ENCODE measurements at places on chromosomes 12 and 14.

- peak; percentile 88 for DNase-seq
These were observed 49.5 kb downstream of the PPP2R5C start for GRCh38 chr14:101810897-101811621.

DNA sequence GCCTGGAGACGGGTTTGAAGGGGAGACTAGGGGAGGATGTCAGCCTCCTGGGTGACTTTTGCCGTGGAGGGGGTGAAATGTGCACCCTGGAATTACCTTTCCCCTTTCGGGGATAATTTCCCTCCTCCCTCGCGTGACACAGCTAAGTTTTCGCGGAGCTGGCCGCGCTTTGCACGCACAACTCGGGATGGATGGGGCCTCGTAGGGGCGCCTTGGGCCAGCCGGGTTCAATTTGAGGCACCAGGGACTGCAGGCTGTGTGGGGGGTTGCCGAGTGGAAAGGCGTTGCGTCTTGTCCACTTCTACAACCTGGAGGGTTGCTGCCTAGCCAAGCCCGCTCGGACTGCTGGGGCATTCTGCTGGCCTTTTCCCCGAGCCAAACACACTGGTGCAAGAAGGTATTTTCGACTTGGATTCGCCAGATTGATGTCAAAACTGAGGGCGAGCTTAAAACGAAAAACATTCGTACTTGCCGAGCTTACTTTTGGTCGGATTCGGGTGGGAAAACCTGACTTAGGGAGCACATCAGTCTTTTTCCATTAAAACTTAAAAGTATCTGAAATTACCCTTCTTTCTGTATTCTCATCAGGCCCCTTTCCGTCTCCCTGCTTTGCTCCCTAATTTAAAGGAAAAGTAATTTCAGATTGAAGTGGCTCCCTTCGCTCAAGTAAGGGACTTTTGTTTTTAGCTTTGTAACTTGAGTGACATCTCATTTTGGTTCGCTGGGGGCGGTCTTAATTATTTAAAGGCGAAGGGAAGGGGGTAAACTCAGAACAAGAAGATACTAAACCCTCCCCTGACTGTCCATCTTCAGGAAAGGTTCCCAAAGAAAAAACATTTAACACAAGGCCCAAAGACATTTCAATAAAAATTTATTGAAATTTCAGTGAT lies 14.3 kb downstream of the TBX3 start:
- peak; percentile 89 for DNase-seq

DNA sequence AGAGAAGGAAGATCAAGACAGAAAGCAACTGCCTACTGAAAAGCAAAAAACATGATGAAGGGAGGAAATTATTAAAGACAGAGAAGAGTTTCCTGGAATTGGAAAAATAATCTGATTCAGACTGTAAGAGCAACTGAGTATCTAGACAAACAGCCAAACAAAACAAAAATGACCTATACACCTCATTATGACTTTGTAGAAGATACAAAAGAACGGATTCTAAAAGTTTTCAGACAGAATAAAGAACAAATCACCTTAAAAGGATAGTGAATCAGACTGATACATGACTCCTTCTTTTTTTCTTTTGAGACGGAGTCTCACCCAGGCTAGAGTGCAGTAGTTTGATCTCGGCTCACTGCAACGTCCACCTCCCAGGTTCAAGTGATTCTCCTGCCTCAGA lies 10.4 kb downstream of the OSBPL8 start:
- peak; percentile 33 for DNase-seq

GRCh38 chr14:60183741-60184140 lies 18.5 kb upstream of the DHRS7 start:
- DNase-seq = peak; percentile 31

DNA sequence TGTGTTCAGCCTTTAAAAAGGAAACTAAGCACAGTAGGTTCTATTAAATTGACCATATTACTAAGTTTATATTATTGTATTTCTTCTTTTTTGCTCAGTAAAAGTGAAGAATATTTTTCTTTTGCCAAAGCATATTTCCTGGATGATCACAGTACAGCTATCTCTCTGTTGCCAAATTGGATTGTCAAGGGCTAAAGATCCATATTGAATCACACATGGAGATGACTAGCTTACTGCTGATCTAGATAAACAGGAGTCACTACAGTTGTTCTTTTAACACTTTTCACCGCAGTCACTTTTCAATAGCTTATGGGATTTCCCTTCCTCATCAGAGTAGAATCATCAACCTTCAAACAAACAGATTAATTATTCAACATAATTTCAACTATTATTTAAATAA lies 78.6 kb downstream of the LRRC9 start:
- DNase-seq = no peak

DNA sequence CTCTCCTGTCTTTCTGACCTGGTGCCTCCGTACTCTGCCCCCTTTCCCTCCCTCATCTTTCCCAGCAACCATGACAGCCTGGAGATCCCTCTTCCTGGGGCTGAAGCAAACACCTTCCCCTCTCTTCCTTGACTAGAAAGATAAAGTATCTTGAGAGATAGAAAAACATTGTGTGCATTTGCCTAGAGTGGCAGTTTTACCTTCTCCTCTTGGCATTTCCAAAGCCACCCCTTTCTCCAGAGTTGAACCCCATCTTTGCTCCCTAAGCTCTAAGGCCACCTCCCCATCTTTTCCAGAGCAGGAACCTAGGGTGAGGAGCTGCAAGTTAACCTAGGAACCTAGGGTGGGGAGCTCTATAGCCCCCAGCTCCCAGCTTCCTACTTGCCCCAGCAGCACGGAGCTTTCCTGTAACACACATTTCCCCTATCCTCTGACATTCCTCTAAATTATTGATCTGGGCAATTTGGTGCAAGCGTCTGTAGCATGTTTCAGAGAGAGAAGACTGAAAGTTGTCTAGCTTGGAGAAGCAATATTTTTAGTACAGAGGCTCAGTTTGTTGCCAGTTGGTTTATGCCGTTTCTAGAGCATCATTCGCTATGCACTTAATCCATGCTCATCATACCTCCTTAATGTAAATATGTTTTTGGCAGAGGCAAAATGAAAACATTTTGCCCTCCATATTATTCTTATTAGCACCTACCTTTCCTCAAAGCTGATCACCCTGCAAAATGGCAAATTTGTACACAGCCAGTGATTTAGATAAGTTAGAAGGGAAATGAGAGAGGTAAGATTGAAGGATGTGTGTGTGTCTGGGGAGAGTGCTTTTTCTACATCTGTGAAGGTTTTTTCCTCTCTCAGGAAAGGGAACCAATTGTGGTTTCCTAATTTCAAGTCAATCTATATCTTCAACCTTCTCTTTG lies 5.4 kb upstream of the TBX3 start:
- DNase-seq = no peak

DNA sequence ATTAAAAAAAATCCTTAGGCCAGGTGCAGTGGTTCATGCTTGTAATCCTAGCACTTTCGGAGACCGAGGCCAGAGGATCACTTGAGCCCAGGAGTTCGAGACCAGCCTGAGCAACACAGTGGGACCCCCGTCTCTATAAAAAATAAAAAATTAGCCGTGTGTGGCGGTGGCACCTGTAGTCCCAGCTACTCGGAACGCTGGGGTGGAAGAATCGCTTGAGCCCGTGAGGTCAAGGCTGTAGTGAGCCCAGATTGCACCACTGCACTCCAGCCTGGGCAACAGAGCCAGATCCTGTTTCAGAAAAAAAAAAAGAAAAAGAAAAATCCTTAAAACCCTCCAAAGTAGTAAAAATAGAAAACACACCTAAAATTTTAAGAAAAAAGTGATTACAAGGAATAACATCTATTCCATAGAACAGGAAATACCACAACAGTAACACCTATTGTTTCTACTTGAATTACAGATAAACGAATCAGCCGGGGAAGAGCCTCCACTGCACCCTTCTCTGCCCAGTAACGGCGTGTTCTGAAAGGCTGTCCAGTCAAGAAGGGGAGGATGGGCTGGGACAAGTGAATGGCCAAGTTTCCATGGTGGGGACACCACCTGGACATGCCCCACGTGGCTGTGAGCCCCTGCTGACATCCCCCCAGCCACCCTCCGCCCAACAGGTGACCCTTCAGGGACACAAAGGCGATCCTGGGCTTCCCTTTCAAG lies 17.8 kb downstream of the POLE start:
- no peak for DNase-seq

GRCh38 chr12:107564946-107565345 lies 120.7 kb upstream of the PWP1 start:
- peak; percentile 52 for DNase-seq

DNA sequence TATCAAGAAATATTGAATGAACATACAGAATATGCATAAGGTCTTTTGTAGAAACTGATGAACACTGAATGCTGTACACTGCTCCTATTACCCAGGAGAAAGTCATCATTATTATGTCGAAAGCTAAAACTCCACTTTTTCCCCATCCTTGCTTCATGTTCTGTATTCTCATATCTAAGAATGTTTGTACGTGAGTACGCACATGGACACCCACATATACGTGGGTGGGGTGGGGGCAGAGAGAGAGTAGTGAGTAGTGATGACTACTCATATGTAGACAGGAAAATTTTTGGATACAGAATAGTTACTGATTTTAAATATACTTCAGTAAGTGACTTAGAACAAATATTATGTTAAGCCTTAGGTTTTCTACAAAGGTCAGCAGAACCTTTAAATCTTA lies 75.1 kb downstream of the FERMT2 start:
- peak; percentile 24 for DNase-seq

DNA sequence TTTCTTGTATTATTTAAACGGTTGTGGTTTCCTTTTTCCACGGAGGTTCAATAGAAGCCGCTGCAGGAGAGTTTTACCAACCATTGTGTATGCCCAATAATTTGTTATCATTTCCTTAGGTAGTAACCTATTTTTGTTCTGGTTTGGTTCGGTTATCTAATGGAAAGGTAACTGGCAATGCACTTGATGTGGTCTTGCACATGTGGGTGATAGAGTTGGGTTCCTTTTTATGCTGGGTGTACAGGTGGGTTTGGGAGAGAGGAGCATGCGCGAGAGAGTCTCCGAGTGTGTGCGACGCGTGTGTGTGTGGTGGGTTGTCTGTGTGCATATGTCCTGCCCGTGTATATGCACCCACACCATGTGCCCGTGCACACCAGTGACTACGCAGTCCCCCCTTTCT lies 102.7 kb upstream of the FKBP4 start:
- DNase-seq = no peak

- DNase-seq = no peak
These were observed 15.0 kb upstream of the MAPKAPK5 start for GRCh38 chr12:111826992-111827391.

- no peak for DNase-seq
These were observed 135.7 kb downstream of the SRGAP1 start for GRCh38 chr12:63980211-63980610.

- DNase-seq = peak; percentile 94
These were observed 16.1 kb downstream of the BIN2 start for GRCh38 chr12:51307655-51308593.

- DNase-seq = peak; percentile 61
These were observed 68.5 kb downstream of the AEBP2 start for GRCh38 chr12:19507823-19508222.

DNA sequence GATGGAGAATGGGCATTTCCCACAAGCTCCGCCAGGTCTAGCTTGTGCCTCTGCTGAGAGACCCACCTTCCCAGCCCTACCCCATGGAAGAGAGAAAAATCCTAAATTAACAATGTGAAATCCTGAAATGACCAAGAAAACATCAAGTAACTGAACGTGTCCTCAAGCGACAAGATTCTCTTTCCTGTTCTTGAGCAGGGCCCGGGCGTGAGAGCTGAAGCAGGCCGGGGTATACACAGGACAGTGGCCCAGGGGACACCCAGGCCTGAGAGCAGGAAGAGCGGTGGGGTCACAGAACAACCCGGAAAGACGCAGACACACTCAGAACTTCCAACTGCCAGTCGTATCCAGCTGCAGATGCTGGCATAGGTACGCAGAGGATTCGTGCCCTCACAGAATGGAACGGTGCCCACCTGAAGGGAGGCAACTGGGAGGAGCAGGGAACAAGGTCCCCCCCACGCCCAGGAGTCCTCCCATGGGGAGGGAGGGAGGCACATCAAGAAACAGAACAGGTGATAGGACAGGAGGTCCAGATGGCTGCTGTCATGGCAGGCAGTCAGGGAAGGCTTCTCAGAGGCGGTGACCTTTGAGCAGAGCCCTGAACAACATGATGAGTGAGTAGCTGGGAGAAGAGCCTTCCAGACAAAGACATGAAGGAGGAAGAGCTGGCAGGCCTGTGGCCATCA lies 9.1 kb downstream of the RIMBP2 start:
- no peak for DNase-seq

GRCh38 chr12:74914378-74914777 lies 295.3 kb downstream of the KCNC2 start:
- DNase-seq = no peak

DNA sequence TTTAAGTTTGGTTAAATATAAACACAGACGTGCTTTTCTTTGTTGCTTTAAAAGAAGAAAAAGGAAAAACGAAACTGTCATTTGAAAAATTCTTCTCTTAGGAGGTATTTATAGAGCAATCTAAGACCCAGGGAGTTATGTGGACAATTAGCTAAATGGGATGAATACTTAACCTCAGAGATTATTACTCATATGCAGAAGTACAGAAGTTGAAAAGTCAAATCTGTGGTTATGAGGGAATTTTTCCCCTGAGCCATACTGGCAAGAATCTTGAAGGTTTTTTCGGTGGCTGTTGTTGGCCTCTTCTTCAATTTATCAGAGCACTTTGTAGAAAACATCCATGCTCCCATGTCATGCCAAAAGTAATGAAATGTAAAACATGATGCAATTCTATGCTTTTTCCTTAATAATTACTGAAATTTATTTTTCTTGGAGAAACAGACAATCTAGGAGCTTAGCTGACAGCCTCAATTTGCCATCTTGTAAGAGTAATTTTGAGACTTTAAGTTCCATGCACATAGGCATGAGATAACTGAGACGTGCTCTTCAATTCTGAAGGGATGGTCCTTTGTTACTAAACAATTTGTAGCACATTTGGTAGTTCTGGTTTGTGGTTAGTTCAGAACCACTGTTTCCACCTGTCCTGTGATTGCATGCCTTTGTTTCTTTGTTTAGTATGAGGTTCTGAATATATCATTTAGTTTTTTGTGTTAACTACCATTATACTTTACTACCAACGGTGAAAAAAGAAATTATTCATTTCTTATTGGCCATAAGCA lies 126.6 kb downstream of the BCAT1 start:
- DNase-seq = peak; percentile 76

GRCh38 chr12:66210840-66211239 lies 21.8 kb downstream of the IRAK3 start:
- DNase-seq = peak; percentile 56

All from GM23248 (cell line).